Karpas-422 (cell line): ENCODE measurements at places on chromosomes 16 and 17.

GRCh38 chr16:2753733-2754020 is 1.2 kb downstream of the SRRM2 start:
- DNase-seq, result no peak

GRCh38 chr16:75257886-75258806 is 6.7 kb upstream of the BCAR1 start:
- DNase-seq, result no peak

GRCh38 chr17:82863941-82864712 is 24.3 kb upstream of the ZNF750 start:
- no peak for DNase-seq

DNA sequence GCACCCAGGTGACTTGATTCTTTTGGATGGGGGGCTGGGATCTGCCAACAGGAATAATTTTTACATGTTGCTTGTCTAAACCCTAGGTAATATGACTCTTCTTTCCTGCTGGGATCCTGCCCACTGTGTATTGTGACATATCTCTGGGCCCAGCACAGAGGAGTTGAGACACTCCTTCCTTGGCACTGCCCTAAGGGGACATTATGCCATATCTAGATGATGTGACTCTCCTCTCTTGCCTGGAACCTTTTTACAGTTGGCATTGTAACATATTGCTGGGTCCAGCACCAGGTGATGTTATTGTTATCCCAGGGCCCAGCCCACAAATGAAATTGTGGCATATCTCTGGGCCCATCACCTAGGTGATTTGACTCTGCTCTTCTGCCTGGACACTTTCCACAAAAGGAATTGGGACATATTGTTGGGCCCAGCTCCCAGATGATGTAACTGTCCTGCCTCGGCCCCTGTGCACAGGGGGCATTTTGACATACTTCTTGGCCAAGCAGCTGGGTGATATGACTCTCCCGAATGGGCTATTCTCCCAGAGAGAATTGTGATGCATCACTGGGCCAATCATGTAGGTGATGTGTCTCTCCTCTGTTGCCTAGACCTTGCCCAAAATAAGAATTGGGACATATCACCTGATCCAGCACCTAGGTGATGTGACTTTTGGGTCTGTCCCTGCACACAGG is 1837.7 kb downstream of the TP53TG3F start:
- no peak for DNase-seq

DNA sequence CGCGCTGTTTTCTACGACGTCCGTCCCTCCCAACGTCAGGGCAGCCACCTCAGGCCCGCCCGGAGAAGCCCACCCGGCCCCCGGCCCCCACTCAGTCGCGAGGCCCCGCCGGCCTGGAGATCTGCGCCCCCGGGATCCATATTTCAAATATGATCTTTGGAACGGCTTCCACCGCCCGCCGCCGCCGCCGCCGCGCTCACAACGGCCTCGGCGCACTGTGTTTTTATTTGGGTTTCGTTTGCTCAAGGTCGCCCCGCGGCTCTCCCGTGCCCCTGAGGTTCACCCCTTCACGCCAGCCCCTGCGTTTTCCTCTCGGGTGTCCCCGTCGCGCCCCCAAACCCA is 4.2 kb upstream of the CBX4 start:
- no peak for DNase-seq

DNA sequence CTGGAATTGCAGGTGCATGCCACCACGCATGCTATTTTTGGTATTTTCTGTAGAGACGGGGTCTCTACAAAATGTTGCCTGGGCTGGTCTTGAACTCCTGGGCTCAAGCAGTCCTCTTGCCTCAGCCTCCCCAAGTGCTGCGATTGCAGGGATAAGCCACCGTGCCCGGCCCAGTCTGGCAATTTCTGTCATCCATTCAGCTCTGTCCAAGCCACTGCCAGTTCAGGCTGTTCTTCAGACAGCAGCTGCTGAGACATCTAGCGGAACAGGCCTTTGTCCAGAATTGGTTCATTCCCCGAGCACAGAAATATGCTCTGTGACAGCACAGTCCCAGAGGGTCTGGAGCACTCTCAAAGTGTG is 5.4 kb downstream of the SLC47A1 start:
- DNase-seq, result no peak

DNA sequence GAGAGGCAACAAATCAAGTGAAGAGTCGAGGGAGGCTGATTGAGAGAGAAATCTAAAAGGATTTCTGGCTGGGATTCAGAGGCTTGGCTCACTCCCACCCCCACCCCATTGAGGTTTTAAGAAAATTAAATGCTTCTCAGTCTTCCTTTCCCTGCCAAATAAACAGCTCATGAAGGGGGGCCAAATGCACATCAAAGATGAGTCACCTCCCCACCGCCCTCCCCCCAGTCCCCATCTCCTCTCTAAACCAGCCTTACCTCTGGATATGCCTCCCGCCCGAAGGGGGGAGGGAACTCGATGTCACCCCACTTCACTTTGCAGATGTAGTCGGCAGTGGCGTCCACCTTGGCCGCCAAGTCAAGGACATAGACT is 11.6 kb downstream of the ACLY start:
- DNase-seq, result no peak

GRCh38 chr16:47904691-47905090 is 251.1 kb downstream of the ABCC12 start:
- DNase-seq, result peak; percentile 25

DNA sequence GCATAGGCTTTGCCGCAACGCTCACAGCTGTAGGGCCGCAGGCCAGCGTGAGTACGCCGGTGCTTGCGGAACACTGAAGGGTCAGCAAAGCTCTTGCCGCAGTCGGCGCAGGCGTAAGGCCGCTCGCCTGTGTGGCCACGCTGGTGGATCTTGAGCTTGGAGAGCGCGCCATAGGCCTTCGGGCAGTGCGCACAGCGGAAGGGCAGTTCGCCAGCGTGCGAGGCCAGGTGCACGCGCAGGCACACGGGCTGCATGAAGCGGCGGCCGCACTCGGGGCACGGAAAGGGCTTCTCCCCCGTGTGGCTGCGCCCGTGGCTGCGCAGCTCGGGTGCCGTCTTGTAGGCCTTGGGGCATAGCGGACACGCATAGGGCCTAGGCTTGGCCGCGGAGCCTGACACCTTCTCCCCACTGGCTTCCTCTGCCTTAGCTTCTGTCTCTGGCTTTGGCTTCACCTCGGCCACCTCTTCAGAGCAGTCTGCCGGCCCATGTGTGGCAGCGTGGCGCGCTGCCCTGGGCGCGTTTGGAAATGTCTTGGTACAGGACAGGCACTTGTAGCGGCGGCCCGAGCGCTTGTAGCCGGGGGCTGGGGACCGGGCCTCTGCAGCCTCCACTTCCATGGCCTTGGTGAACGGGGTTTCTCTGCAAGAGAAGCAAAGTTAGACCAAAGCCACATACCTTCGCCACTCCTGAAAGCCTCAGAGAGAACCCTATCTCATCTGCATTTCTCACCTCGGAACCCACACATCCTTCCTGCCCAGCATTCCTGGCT is 10.0 kb downstream of the ZNF668 start:
- DNase-seq, result no peak

DNA sequence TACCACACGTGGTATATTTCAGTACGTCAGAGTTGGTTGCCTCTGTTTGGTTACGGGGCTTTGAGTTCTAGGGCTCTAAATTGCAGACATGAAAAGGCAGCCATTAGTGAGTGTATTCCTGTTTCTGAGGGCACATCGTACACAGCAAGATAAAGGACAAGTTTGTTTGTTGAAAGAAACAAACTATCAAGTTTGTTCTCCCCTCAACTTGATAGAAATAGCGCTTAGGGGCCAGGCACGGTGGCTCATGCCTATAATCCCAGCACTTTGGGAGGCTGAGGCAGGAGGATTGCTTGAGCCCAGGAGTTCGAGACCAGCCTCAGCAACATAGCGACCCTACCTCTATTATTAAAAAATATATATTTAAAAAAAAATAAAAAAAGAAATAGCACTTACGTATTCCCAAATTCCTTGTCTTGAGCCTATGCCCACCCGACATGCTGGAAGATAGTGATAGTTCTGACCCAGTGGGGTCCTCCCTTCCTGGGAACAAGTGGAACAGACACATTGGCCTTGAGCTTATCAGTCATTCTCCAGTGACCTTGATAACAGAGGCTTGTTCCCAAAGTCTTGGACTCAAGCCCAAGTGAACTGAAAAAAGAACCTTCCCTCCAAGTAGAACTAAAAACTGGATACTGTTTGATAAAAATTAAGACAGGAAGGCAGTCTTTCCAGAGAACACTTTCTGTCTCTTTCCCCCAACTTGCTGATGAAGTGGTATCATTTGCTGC is 139.9 kb upstream of the CACNG3 start:
- no peak for DNase-seq

DNA sequence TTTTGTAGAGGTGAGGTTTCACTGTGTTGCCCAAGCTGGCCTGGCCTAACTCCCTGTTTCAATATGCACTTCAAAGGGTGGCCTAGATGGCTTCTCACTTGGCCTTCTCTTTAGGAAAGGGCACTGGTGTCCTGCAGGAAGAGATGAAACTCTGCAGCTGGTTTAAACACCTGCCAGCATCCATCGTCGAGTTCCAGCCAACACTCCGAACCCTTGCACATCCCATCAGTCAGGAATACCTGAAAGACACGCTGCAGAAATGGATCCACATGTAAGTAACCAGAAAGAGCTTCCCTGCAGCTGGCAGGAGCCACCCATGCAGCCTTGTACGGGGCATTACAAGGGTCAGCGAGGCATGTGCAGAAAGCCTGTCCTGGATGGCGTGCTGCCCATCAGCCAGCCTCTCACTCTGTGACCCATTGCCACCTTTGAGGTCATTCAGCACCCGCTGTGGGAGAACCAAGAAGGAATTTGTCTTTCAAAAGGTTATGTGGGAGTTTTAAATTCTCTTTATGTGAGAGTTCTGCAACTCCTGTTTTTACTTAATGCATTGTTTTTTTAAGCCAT is 7.0 kb downstream of the COG1 start:
- DNase-seq, result no peak

- peak; percentile 66 for DNase-seq
Measured at GRCh38 chr17:42311240-42312034, 23.1 kb downstream of the STAT5A start.

GRCh38 chr16:28092721-28093384 is 29.3 kb upstream of the GSG1L start:
- DNase-seq, result no peak

- no peak for DNase-seq
Measured at GRCh38 chr16:31491778-31492418, 9.0 kb downstream of the SLC5A2 start.
